ENCODE measurements at places on chromosomes 1 and 21. TPM values are rescaled to one million over a fixed set of nuclear protein-coding genes. Genes with fewer than 3 reads are reported as not detected.

- no peak for ATAC-seq
These were observed 39.5 kb downstream of the LRRC71 start for GRCh38 chr1:156959925-156960324.

GRCh38 chr1:7674972-7675371, 96.1 kb upstream of the VAMP3 start:
- ATAC-seq = no peak

DNA sequence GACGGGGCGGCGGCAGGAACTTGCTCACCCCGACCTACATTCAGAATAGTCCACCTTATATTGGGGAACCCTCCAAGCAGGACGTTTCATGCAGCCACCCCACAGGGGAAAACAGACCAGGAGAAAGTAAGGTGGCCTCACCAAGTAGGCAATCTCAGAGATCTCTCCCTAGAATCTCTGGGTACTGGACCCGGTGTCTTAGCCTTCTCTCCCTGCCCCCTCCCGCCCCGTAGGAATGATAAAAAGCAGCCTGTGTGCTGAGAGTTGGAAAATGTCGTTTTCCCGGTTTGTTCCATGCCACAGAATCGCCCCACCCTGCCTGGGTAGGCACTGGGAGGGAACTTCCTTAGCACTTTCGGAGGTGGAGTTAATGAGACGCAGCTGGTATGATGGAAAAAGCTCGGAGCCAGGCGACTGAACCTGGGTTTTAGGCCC, 789 bp upstream of the PTPN14 start:
- peak; percentile 55 for ATAC-seq

Gene ARMH1
- total RNA-seq = 3.0 TPM

Gene SOX13
- total RNA-seq = 20.4 TPM

GRCh38 chr1:153573351-153573750, 7.7 kb upstream of the S100A2 start:
- ATAC-seq = no peak

DNA sequence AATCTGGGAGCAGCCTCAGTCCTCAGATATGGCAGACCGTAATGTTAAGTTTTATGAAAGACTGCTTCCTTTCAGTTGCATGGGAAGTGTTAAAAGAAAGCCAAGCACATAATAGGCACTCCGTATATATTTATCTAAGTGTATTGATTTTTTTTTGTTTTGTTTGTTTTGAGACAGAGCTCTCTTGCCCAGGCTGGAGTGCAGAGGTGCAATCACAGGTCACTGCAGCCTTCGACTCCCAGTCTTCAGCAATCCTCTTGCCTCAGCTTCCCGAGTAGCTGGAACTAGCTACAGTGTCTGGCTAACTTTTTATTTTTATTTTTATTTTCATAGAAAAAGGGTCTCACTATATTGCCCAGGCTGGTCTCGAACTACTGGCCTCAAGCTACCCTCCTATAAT, 341.8 kb downstream of the USH2A start:
- ATAC-seq = no peak

DNA sequence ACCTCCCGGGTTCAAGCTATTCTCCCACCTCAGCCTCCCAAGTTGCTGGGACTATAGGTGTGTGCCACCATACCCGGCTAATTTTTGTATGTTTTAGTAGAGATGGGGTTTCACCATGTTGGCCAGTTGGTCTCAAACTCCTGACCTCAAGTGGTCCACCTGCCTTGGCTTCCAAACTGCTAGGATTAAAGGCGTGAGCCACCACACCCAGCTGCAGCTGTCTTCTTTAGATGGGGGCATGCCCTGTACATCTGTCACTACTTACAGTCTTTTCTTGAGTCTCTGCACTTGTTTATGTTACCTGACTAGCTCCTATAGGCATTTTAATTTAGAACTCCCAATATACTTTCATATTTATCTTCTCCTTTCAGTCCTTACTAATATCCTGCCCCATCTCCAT, 64.2 kb downstream of the SELENOF start:
- no peak for ATAC-seq

Gene AADACL3
- total RNA-seq = not detected

Gene RAB42
- total RNA-seq = 5.1 TPM

DNA sequence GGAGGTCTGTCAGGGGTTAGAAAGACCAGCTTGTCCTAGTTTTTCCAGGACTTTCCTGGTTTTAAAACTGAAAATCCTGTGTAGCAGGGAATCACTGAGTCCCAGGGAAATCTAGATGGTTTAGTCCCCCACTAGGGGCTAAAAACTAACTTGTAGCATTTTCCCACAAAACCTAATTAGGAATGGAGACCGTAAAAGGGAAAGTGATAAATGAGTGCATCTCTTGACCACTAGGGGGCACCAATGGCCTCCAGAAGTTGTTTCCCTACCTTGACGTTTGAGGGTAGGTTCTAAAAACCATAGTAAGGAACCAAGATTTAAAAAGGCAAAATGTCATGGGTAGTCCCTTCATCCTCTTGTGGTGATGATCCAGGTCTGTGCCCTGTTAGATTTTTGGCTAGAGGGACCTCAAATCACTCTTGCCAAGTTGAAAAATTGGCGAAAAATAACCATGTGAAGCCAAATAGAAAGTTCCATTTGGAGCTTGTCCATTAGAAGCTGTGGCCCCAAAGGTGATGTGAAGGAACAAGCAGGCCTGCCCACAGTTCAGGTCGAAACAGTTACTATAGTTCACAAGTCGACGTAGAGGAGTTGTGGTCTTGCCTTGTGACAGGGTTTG, 24.5 kb downstream of the CLIC6 start:
- no peak for ATAC-seq

DNA sequence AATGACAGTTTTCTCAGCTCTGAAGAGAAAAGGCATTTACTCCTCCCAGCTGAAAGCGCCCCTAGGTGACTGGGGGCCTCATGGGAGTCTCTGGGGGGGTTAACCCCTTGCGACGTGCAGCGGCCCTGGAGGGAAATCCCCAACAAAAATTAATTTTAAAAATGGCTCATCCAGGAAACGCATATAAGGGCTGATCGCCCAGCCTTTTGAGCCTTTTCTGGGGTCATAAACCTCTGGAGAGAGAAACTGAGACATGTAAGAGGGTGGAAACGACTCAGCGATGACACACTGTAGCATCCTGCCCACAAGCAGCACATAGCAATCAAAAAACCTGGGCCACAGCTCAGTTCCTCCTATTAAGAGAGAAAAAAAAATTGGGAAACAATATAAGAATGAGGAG, 20.4 kb upstream of the HPDL start:
- no peak for ATAC-seq

DNA sequence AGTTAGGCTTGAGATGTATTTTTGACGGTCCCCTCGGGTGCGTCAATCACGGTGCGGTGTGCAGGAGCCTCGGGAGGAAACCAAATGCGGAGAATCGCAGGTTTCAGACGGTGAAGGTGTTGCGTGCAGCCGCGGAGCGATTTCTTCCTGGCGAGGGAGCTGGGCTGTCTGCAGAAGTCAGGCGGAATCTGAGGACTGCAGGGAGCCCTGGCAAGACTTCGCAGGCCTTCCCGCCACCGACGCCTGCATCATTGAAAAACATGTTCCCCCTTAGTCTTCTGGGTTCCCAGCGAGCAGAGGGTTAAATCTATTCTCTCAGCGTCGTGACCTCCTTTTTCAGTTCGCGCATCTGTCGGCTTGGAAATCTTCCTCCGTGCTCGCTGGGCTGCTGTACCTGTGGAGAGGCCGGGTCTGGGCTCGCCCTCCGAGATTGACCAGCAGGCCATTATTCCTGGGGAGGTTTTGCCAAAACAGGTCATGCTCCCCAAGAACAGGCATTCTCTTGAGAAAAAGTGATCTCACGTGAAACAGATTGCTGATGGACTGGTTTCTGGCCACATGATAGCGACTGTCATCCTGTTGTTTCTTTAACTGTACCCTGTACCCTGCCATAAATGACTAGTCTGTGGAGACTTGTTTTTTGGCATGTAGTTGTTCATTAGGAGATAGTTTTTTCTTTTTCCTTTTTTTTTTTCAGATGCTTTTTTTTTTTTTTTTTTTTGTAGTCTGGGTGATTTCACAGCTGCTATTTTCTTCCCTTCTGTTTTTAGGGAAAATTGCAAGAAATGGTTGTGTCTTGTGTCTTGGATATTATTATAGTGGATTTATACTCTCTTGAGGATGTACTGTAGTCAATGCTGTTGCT, 894 bp downstream of the EPB41 start:
- peak; percentile 14 for ATAC-seq

GRCh38 chr1:199098468-199098867, 459.6 kb downstream of the PTPRC start:
- ATAC-seq = no peak

DNA sequence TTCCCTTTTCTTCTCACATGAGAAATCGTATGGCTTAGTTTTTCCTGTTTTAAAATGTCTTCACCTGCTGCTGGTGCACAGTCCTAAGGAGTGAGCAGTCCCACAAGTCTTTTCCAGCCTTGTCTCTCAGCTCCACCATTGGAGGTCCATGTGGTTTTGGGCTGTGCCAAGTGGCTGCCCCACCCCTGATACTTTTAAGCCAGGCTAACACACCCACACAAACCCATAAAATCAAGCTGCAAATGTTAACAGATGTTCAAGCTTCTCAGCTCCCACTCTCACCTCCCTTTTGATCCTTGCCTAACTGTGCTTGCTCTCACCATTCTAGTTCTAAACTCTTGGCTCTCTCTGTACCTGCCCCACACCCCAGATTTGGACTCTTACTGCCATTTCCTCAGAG, 74.5 kb upstream of the COL24A1 start:
- no peak for ATAC-seq

GRCh38 chr21:37375866-37376574, 9.4 kb downstream of the DYRK1A start:
- no peak for ATAC-seq
